ENCODE measurements at places on chromosomes 12 and 14.

DNA sequence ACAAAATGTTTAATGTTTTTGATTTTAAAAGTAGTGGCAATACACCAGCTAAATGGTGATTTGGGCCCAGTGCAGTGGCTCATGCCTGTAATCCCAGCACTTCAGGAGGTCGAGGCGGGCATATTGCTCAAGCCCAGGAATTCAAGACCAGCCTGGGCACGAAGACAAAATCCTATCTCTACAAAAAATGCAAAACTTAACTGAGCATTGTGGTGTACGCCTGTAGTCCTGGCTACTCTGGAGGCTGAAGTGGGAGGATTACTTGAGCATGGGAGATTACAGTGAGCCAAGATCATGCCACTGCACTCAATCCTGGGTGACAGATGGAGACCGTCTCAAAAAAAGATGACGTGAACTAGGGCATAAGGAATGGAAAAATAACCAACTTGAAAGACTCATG is 4.7 kb downstream of the RPL36AL start:
- DNase-seq = no peak

DNA sequence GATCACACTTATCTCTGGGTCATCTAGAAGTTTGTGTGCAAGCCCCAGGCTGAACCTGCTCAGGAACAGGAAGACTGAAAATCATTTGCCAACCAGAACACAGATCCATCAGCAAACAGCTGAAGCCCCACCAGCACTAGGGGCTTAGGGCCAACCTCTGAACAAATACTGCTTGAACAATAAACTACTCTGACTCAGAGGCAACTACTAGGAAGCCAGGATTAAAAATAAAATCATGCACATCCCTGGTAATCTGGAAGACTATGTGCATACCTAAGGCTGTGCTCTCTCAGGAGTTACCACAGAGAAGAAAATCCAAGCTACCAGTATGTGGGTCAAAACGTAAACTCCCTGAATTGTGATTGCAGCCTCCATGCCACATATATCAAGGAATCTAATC is 15.9 kb downstream of the GALNT8 start:
- no peak for DNase-seq

DNA sequence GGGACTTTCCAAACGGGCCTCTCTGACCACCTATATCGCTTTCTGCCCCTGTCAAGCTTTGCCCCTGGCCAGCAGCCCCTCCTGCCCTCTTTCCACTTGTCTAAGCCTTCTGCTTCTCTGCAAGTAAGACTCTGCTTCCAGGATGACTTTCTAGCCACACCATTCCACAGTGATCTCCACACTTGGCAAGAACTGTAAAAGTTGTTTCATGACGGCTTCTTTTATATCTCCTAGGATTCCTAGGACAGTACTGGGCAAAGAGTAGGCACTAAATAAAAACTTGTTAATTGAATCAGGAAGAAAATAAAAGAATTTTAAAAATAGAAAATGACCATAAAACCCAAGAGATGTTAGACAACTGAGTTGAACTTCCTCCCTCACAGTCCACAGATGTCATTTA is 1.8 kb upstream of the PTPN21 start:
- DNase-seq = no peak

DNA sequence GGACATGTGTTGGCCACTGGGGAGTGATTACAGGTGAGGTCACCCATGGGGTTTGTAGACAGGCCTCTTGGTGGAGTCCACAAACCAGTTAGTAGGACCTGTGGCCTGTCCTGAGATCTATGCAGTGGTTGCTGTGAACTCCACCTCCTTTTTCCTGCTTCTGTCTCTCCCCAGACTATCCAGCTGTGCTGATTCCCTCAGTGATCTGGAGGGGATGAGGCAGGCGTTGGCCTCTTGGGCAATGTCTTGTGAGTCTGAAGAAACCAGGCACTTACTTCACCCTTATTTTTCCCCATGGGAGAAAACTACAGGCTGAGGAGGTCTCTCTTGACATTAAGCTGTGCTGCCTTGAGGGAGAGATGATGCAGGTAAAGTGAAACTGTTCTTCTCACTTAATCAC is 257.2 kb upstream of the PRICKLE1 start:
- DNase-seq = no peak

DNA sequence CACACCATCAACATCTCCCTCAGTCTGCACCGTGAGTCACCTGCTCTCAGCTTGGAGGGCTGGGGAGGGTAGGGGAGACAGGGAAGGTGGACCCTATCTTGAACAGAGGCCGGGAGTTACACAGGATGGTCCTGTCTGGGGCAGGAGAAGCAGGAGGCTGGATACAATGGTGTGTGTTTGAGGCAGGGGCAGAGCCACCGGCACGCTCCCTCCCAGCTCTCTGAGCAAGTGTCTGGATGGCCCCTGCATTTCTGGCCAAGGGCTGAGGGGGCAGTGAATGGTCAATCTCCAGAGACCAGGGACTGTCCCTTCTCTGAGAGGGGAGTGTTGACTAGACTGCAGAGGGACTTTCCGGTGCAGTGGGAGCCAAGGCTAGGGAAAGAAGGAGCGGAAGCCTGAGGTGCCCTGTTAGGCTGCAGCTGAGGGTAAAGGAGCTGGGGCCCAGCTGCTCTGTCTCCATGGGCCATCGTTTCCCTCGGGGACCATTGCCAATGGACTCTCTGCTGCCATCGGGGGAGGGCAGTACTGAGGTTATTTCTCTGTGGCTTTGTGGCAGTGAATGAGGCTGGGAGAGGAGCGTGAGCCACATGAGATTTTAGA is 1.9 kb downstream of the LRP1-AS start:
- no peak for DNase-seq

GRCh38 chr12:79553863-79554574 is 136.7 kb downstream of the PAWR start:
- DNase-seq = no peak

DNA sequence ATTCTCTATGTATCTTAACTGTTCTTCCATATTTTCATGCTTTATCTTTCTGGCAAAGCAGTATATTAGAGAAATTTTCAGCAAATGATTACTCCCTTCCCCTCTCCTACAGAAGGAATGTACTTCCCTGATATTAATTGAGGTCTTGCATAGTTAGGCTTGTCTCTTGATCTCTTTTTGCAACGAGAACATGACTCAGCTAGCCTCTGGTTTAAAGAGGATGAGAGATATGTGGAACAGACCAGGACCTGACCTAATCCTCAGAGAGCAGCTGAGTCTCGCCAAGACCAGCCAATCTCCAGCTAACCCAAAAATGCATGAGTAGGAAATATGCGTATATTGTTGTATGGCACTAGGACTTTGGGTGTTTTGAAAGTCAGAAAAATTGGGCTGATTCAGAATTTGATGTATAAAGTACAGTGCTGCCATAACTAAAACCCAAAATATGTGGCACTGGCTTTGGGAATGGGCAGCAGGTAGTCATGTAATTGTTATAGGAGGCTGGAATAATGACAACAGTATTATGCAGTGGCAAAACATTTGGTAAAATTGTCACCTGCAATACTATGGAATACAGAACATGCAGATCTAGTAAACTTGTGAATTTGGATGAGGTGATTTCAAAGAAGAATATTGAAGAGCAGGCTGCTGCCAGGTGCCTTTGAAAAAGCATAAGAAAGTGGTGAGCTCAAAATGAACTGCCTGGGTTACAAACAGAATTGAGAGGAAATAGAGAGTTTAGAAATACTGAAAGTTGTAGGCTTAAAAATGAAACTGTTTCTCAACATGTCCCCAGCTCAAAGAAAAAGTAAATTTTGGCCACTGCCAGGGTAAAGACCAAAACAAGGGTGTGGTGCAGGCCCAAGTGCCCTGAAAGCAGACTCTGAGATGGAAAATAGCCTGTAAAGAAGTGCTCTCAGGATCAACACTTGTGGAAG is 9.3 kb upstream of the USP15 start:
- no peak for DNase-seq

DNA sequence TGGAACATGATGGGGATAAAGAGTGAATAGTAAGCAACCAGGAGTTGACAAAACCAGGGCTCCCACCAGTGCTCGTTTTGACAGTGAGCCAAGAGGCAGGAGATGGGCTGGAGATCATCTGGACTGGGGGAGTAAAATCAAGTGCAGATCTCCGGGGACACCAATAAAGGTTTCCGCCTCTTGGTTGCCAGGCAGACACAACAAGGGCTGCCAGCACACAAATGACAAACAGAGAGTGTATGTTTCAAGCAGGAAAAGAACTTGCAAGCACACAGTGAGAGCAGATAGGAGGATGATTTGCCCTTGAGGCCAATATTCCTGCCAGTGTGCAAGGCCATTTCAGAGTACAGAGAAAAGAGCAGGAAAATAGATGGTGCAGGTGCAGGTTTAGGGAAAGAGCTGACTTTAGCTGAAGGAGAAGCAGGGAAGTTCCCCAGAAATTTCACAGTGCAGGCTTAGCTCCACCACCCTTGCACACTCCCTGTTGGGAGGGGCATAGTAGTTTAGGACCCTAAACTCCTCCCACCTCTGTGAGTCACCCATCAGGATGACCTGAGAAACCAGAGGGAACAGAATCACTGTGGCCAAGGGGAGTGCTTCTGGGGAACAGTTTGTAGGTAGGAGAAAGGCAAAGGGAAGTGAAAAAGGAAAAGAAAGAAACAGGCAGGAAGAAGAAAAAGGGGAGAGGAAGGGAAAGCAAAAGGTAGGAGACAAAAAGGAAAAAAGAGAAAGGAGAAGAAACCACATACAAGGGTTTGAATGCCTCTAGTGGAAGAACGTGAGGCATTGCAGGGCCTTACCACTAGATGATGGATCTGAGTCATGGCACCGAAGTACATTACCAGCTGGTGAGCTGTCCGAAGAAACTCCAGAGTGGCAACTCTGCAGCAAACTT is 404.4 kb downstream of the SLC6A15 start:
- peak; percentile 46 for DNase-seq

- no peak for DNase-seq
Observed at GRCh38 chr12:24854908-24855307, 94.0 kb downstream of the BCAT1 start.

DNA sequence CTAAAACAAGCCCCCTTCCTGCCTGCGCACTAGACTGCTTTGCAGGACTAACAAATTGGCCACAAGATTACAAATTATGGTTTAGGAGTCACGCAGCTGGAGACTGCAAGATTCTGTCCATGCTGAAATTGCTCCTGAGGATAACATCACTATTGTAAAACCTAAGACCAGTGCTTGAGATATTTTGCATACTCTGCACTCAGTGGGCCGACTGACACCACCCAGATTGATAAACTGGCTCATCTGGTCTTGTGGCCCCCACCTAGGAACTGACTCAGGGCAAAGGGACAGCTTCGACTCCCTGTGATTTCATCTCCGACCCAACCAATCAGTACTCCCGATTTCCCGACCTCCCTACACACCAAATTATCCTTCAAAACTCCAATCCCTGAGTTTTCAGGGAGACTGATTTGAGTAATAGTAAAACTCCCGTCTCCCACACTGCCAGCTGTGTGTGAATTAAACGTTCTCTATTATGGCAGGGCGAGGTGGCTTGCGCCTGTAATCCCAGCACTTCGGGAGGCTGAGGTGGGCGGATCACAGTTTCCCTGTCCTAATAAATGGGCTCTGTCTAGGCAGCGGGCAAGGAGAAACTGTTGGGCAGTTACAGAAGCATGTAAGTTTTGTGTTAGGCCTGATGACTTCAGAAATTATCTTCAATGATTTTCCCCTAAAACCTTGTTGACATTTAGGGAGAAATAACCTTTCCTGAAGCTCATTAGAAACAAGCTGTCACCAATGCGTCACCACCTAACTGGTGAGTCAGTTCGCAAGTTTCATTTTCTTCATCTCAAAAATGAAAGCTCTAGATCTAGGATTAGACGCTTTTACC is 5.3 kb upstream of the UBC start:
- no peak for DNase-seq

GRCh38 chr12:75389061-75389460 is 1.8 kb upstream of the GLIPR1L2 start:
- DNase-seq = no peak
